Neural crest cell (in vitro differentiated cells): ENCODE measurements at places on chromosomes 2 and 18. TPM values are rescaled to one million over a fixed set of nuclear protein-coding genes. Genes with fewer than 3 reads are reported as not detected.

- peaks cover 5% of the 10 kb centered on the region for H3K36me3 ChIP-seq
- no peak overlapping the region for H3K27ac ChIP-seq
- no peak for DNase-seq
- H3K4me3 ChIP-seq, result no peak overlapping the region
- H3K4me1 ChIP-seq, result peaks cover 26% of the 10 kb centered on the region
Observed at GRCh38 chr2:164053021-164053420, 317.2 kb upstream of the FIGN start.

GRCh38 chr2:169714699-169715098 lies 18.9 kb upstream of the KLHL23 start:
- DNase-seq, result no peak
- no peak overlapping the region for H3K4me3 ChIP-seq
- H3K27me3 ChIP-seq, result no peaks in the 10 kb centered on the region
- no peak overlapping the region for H3K27ac ChIP-seq

ACADL gene
- 0.35 TPM in 1 of 2 replicates, not detected in the other for total RNA-seq

PAIP2B gene
- total RNA-seq, result 6.5 and 7.4 TPM in 2 replicates

DNA sequence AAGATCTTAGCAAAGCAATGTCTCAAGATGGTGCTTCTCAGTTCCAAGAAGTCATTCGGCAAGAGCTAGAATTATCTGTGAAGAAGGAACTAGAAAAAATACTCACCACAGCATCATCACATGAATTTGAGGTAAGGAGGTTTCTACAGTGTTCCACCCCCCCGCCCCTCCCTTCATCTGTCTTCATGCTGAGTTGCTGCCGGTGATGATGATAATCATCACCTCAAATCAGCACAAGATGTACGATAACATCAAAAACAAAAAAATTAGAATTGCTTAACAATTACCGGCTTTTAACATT lies 14.6 kb downstream of the UGP2 start:
- no peak overlapping the region for H3K4me3 ChIP-seq
- H3K36me3 ChIP-seq, result peaks cover 15% of the 10 kb centered on the region
- peaks cover 8% of the 10 kb centered on the region for H3K4me1 ChIP-seq
- no peak overlapping the region for H3K27ac ChIP-seq
- no peaks in the 10 kb centered on the region for H3K27me3 ChIP-seq

GRCh38 chr2:189870381-189871085 lies 86.3 kb downstream of the PMS1 start:
- DNase-seq, result no peak
- no peak overlapping the region for H3K4me3 ChIP-seq
- no peaks in the 10 kb centered on the region for H3K4me1 ChIP-seq

GRCh38 chr2:174764280-174765255 lies at the start of gene CHRNA1:
CHRNA1 (minus strand) TSS chr2:174764472; CDS start chr2:174764394, 78 bp downstream.
- H3K4me3 ChIP-seq, result no peak within 1 kb of the TSS
- H3K36me3 ChIP-seq, result no peaks in the 10 kb centered on the region
- no peak for DNase-seq
- peaks cover 25% of the 10 kb centered on the region for H3K4me1 ChIP-seq

CKAP2L gene
- total RNA-seq, result 27.4 and 31.3 TPM in 2 replicates

FNDC4 gene
- 14.2 and 17.4 TPM in 2 replicates for total RNA-seq

GRCh38 chr2:144102386-144102785 lies 417.5 kb downstream of the ZEB2 start:
- no peaks in the 10 kb centered on the region for H3K4me1 ChIP-seq
- peaks cover 26% of the 10 kb centered on the region for H3K36me3 ChIP-seq
- no peaks in the 10 kb centered on the region for H3K27me3 ChIP-seq
- DNase-seq, result no peak

DNA sequence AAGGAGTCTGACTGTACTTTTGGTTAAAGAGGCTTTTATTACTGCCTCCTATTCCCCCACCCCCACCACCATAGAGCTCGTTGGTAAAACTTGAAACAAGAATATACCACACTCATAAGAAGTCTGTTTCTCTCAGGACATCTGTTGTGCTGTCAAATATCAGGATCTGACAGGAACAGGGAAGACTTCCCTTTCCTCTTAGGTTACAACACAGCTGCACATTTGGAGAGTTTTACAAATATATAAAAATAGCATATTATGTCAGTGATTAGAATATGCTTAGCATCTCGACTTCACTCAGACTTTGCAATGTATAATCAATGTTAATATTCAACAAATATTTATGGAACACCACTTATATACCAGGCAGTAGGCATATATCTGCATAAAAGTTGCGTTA lies 439.6 kb upstream of the REG3G start:
- H3K4me3 ChIP-seq, result no peak overlapping the region
- no peaks in the 10 kb centered on the region for H3K27me3 ChIP-seq
- H3K4me1 ChIP-seq, result peaks cover 11% of the 10 kb centered on the region
- H3K36me3 ChIP-seq, result no peaks in the 10 kb centered on the region
- no peak overlapping the region for H3K27ac ChIP-seq

DNA sequence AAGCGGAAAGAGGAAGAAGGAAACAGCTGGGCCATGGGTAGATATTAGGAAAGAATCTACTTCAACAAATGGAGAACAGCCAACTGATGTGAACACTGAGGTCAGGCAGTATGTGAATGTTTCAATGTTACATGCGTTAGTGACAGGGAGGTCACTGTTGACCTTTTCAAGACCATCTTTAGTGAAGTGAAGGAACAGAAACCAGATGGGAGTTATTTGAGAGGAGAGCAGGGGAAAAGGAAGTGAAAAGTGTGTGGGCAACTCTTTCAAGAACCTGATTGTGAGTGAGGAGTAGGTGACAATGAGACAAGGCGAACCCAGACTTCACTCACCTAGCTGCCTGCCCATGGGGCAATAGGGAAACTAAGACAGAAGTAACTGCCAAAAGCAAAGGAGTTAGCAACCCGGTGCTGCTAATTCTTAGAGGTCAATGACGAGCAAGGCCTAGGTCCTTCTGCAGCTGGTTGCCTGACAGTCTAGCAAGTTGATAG lies 67.0 kb downstream of the SP3 start:
- no peak overlapping the region for H3K4me3 ChIP-seq
- peaks cover 5% of the 10 kb centered on the region for H3K4me1 ChIP-seq
- H3K27ac ChIP-seq, result no peak overlapping the region
- no peaks in the 10 kb centered on the region for H3K27me3 ChIP-seq
- DNase-seq, result no peak
- H3K36me3 ChIP-seq, result no peaks in the 10 kb centered on the region

DNA sequence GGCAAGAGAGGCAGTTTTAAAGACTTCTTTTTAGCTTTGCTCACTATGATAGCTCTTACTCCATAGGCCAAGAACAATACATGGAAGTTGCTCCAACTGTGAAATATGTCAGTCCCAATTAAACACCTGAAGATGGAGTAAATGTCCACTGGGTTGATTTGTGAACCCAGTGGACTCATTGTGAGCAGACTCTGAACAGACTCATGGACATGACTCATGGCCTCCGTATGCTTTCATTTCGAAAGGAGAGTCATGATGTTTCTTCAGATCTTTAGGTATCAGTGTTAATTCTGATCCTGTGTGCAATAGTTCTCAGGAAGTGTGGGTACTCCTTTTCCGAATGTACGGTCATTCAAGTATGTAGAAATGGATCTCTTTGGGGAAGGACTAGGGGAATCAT lies 5.4 kb upstream of the CWC22 start:
- no peak overlapping the region for H3K27ac ChIP-seq
- no peak overlapping the region for H3K4me3 ChIP-seq
- DNase-seq, result no peak
- peaks cover under 1% of the 10 kb centered on the region for H3K4me1 ChIP-seq
- no peaks in the 10 kb centered on the region for H3K27me3 ChIP-seq
